ENCODE measurements at places on chromosomes 6 and 20. TPM values are rescaled to one million over a fixed set of nuclear protein-coding genes. Genes with fewer than 3 reads are reported as not detected.

GRCh38 chr6:143940011-143940597 is 68.0 kb downstream of the PLAGL1 start:
- peaks cover 3% of the 10 kb centered on the region for H3K27me3 ChIP-seq
- peak; percentile 49 for DNase-seq
- no peak overlapping the region for H3K27ac ChIP-seq
- peaks cover 4% of the 10 kb centered on the region for H3K4me1 ChIP-seq
- no peaks in the 10 kb centered on the region for H3K36me3 ChIP-seq

GRCh38 chr20:48098866-48099265 is 313.6 kb upstream of the SULF2 start:
- no peaks in the 10 kb centered on the region for H3K4me1 ChIP-seq
- no peaks in the 10 kb centered on the region for H3K36me3 ChIP-seq
- H3K27ac ChIP-seq: no peak overlapping the region
- H3K27me3 ChIP-seq: no peaks in the 10 kb centered on the region
- DNase-seq: no peak

KCNK15 gene
- total RNA-seq: 0.09 TPM

- H3K36me3 ChIP-seq: no peaks in the 10 kb centered on the region
- no peak overlapping the region for H3K27ac ChIP-seq
- no peak overlapping the region for H3K4me3 ChIP-seq
- no peak for DNase-seq
Measured at GRCh38 chr6:126067073-126067472, 80.7 kb downstream of the TRMT11 start.

DNA sequence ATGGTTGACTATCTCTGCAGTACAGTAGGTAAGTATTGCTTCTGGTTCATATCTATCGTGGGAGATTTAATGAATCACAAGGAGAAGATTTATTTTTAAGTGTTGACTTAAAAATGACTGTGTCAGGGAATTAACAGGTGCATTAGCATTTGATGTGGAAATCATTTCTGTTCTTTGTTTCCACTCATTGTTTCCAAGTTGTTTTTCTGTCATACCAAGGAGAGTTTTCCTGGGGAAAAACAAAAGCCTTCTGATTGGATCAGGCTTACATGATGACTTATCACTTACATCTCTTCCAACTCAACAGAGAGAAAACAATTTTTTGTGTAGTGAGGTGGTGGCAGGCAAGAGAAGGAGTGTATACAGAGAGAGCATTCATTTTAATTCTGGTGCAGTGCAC is 686.4 kb downstream of the HTR1B start:
- no peaks in the 10 kb centered on the region for H3K4me1 ChIP-seq
- DNase-seq: no peak
- no peaks in the 10 kb centered on the region for H3K36me3 ChIP-seq
- H3K4me3 ChIP-seq: no peak overlapping the region

GRCh38 chr6:115735610-115736009 is 325.1 kb downstream of the FRK start:
- H3K4me3 ChIP-seq: no peak overlapping the region
- no peak overlapping the region for H3K27ac ChIP-seq
- DNase-seq: no peak
- H3K36me3 ChIP-seq: no peaks in the 10 kb centered on the region
- no peaks in the 10 kb centered on the region for H3K27me3 ChIP-seq
- H3K4me1 ChIP-seq: no peaks in the 10 kb centered on the region

- H3K36me3 ChIP-seq: peaks cover 3% of the 10 kb centered on the region
- no peak overlapping the region for H3K27ac ChIP-seq
- no peak overlapping the region for H3K4me3 ChIP-seq
- no peaks in the 10 kb centered on the region for H3K27me3 ChIP-seq
Measured at GRCh38 chr20:35908007-35908406, 46.3 kb downstream of the SCAND1 start.

GRCh38 chr6:114892211-114892610 is 549.4 kb upstream of the HS3ST5 start:
- H3K36me3 ChIP-seq: no peaks in the 10 kb centered on the region
- no peaks in the 10 kb centered on the region for H3K4me1 ChIP-seq
- H3K27me3 ChIP-seq: no peaks in the 10 kb centered on the region
- no peak overlapping the region for H3K4me3 ChIP-seq

DNA sequence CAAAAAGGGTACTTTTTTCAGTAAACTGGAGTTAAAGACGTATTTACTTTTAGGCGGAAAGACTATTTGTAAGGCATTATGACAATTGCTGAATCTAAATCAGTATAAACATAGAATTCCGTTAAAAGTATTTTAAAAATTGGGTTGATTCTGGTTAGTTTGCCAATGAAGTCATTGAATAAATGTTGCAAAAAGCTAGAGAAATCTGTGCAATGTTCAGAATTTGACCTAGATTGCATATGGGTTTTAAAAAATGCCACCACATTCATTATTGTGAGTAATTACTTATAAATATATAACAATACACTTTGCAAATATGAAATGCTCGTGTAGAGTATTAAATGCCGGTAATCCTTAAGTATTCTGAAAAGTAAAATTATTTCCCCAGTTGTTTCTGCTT is 116.5 kb upstream of the EEF1E1 start:
- H3K27me3 ChIP-seq: no peaks in the 10 kb centered on the region
- H3K36me3 ChIP-seq: no peaks in the 10 kb centered on the region
- no peak overlapping the region for H3K4me3 ChIP-seq
- DNase-seq: no peak
- H3K27ac ChIP-seq: no peak overlapping the region

BMP6 gene
- not detected for total RNA-seq

DNA sequence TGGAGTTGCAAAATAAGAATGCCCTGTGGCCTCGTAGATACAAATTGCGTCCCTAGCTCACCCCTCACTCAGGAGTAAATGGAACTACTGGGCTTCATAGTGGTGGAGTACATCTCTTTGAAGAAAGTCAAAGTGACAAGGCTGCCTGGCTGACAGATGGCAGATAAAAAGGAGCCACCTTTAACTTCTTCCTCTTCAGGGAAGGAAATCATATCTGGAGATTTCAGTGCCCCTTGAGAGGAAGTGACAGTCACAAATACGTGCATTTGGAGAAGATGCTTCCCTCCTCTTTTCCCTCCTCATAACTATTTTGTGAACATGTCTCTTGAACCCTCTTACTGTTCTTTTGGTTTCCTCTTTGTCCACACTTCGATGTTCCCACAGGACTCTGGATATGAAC is 43.2 kb downstream of the PPP1R3G start:
- H3K27me3 ChIP-seq: no peaks in the 10 kb centered on the region
- no peak for DNase-seq
- no peak overlapping the region for H3K4me3 ChIP-seq
- H3K4me1 ChIP-seq: no peaks in the 10 kb centered on the region
- no peak overlapping the region for H3K27ac ChIP-seq

MROH8 gene
- 3.0 TPM for total RNA-seq

MAP7 gene
- total RNA-seq: 0.50 TPM

HLA-DQB2 gene
- 0.83 TPM for total RNA-seq

Data from CD8-positive, alpha-beta memory T cell (primary cell).